ENCODE measurements at places on chromosomes 4 and X. TPM values are rescaled to one million over a fixed set of nuclear protein-coding genes. Genes with fewer than 3 reads are reported as not detected.

DNA sequence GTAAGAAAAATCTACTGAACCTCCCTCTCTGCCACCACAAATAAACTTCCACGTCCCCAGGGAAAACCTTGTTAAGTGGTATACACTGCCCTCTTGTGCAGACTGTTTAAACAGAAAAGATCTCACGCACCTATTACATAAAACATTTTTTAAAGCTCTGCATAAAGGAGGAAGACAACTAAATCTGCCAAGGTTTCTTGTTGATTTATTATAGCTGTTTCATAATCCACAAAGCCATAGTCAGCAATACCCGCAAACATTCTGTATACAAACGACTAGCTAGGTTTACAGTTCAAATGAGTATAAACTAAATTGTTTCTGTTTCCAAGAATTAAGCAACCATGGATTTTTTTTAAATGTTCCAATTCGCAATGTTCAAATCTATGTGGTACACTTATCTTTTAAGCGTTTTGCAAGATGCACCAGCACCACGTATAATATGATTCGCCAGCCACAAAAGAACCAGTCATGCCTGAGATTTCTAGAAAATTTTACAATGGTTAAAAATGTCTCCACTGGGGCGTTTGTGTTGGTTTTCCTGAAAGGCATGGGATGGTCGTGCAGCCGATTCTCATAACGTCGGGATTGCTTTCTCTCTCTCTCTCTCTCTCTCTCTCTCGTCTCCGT is 164.6 kb downstream of the PRKX start:
- no peak for DNase-seq

GRCh38 chr4:26268246-26268645 is 52.6 kb upstream of the RBPJ start:
- no peak for DNase-seq

GRCh38 chrX:153297376-153297775 is 24.2 kb downstream of the PNMA6F start:
- DNase-seq = no peak

DNA sequence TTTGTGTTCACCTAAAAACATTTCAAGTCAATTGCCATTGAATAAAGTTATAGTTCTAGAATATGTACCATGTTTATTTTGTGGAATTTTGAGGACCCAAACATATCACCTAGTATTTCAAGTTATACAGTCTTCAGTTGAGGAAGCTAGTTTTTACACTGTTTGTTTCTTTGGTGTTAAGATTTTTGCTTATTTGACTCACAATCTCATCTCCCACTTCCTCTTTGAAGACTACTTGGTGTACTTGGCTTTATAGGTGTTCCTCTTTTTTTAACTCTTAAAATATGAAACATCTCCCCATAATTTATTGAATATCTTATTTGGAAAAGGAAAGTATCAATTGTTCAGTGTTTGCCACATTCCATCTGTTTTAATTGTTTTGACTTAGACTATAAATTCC is 675.4 kb downstream of the RAPGEF2 start:
- DNase-seq = no peak

GRCh38 chr4:968621-969394 is 4.6 kb downstream of the DGKQ start:
- no peak for DNase-seq

DNA sequence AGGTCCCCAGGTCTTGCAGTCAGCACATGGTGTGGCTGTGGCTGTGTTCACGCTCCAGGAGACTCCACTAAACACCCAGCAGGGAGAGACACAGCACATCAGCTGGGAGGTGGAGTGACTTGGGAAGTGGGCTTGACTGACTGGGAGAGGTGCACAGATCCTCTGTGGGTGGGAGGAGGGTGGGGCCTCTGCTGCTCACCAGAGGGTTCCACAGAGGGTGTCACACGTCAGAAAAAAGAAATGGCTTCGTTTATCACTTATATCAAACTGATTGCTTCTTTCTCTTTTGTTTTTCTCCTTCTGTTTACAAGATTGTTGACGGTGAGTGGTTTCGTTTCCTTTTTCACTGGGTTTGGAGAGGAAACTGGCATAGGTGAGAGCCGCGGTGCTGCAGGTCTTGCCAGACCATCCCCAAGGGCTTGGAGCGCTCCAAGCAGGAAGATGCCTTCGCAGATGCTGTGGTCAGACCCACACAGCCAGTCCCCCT is 24.8 kb upstream of the FAM193A start:
- no peak for DNase-seq

DNA sequence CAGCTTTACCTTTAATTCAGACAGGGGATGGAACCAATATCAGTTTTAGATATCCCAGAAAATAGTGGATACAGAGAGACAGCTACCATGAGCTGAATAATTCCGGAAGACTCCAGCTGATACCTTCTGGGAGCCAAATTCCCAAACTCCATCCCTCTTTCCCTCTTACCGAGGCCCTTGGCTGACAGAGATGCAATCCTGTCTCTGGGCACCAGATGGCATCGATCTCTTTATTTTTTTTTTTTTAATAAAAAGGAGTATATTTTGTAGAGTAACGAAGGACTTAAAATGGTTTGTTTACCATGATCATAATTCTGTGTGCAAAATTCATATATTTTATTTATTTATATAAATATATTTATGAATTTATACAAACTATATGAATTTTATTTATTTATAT is 31.0 kb downstream of the RAB40A start:
- DNase-seq = no peak

DNA sequence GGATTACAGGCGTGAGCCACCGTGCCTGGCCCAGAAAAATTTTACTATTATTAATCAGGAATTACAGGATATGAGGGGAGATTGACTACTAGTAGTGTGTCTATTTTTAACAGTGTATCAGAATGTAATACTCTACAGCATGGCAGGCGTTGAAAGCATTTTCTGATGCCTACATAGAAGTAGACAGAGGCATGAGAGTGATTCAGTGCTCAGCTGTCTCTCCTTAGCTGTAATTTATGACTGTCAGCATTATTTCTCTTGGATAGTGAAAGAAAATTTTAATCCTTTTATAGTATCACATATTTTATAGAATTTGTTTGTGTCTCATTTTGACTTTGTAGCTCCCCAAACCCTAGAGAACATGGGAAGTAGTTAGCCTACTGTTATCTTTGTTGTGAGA is 20.7 kb downstream of the ARHGAP24 start:
- DNase-seq = no peak

- DNase-seq = no peak
Measured at GRCh38 chr4:145589916-145590702, 29.1 kb upstream of the MMAA start.

GRCh38 chr4:183348706-183349659 is 26.8 kb upstream of the CLDN24 start:
- peak; percentile 17 for DNase-seq

DNA sequence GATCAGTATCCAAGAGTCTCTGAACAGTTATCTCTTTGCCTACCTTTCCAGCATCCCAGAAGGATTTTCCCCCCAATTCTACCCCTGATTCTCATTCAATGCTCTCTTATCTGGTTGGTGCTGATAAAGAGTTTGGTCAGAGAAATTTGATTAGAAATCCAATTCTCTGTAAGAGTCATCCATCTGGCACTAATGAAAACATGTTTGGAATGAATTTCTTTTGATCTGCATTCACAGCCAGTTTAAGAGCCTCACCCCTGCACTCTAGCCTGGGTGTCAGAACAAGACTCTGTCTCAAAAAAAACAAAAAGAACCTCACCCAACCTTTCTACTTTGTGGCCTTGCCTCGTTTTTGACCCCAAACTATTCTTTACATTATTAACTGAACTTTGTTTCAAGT is 122.1 kb downstream of the MANBA start:
- no peak for DNase-seq

GRCh38 chrX:132694382-132694781 is 205.5 kb upstream of the MBNL3 start:
- no peak for DNase-seq

DNA sequence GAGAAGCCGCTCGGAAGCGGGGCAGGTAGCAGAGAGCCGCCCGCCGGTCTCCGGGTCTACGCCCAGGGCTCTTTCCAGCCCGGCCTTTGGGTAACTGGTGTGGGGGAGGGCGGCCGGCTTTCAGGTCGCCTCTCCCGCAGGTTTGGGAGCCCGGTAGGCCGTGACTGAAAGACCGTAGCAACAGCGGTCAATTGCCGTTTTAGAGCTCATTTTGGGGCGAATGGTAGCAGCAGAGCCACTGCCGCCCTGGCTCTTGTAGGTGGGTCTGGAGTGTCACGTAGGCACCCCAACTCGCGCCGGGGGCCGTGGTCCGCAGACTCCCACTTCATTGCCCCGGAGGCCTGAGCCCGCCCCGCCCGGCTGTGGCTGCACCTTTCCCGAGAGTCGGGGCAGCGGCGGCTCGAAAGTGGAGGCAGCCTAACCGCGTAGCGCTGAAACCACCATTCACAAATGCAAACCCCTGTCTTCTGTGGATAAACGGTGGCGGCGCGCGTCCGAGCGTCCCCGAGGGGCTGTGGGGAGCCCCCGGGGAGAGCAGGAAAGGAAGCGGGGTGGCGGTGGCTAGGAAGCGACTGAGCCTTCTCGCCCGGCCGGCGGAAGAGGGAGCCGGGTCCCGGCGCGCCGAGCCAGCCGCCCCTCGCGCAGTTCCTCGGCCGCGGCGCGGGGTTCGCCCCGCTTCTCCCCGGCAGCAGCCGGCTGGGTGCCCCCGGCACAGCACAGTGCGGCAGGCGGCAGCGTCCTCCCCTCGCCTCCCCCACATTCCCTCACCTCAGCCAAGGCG is 2185.1 kb upstream of the TENM3 start:
- no peak for DNase-seq

GRCh38 chr4:1244081-1244977 is 4.6 kb downstream of the CTBP1 start:
- DNase-seq = peak; percentile 70

- no peak for DNase-seq
Measured at GRCh38 chrX:43962636-43963035, 10.6 kb downstream of the NDP start.

- DNase-seq = no peak
Measured at GRCh38 chrX:63782515-63782914, 2.5 kb downstream of the ARHGEF9 start.

- DNase-seq = no peak
Measured at GRCh38 chrX:130593911-130594310, 192.1 kb downstream of the RBMX2 start.

- DNase-seq = no peak
Measured at GRCh38 chr4:126061655-126062054, 746.9 kb downstream of the FAT4 start.

- DNase-seq = no peak
Measured at GRCh38 chrX:107675823-107676555, 47.7 kb downstream of the PRPS1 start.

GRCh38 chrX:71195964-71196649 is 26.9 kb upstream of the GJB1 start:
- DNase-seq = no peak

Gene HTT
- total RNA-seq = 67.8 TPM

Gene PHKA1
- total RNA-seq = 2.8 TPM

Gene COL4A6
- total RNA-seq = 1.2 TPM

Gene FGFBP1
- total RNA-seq = not detected

Gene GABRG1
- 1.4 TPM for total RNA-seq

Gene NWD2
- not detected for total RNA-seq

Gene DCHS2
- total RNA-seq = not detected

Gene NAP1L5
- 7.9 TPM for total RNA-seq
